PC-3 (cell line): ENCODE measurements at places on chromosomes 6 and 20. TPM values are rescaled to one million over a fixed set of nuclear protein-coding genes. Genes with fewer than 3 reads are reported as not detected.

DNA sequence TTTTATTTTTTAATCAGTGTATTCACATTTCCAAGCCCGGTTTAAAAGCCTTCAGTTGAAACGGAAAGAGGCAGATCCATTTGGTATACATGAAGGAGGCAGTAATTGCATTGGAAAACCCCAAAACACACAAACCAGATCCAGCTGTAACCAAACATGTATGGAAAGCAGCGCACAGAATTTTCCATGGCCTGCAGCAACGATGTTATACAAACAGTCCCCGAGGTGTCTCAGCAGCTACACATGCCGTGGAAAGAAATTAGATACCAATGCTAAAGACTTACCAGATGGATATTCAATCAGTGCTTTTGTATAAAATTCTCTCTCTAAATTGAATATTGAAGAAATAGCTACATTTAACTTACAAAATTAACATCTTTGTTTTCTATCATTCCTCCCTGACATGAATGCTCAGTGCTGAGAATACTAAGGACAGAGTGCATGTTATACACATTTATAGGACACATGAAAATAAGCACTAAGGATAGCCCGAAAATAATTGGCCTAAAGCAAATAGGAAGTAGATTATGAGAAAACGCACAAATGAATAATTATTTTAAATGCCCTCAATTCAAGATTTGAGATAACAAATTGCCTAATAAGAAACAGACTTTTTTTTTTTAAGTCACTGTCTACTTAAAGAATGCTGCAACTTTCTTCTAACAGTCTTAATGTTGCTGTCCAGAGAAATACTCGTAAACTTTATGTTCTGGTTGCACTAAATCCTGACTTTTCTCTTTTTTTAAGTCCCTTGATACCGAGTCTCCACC lies 713.1 kb downstream of the HDGFL1 start:
- H3K27ac ChIP-seq: no peak overlapping the region
- H3K4me1 ChIP-seq: no peaks in the 10 kb centered on the region

DNA sequence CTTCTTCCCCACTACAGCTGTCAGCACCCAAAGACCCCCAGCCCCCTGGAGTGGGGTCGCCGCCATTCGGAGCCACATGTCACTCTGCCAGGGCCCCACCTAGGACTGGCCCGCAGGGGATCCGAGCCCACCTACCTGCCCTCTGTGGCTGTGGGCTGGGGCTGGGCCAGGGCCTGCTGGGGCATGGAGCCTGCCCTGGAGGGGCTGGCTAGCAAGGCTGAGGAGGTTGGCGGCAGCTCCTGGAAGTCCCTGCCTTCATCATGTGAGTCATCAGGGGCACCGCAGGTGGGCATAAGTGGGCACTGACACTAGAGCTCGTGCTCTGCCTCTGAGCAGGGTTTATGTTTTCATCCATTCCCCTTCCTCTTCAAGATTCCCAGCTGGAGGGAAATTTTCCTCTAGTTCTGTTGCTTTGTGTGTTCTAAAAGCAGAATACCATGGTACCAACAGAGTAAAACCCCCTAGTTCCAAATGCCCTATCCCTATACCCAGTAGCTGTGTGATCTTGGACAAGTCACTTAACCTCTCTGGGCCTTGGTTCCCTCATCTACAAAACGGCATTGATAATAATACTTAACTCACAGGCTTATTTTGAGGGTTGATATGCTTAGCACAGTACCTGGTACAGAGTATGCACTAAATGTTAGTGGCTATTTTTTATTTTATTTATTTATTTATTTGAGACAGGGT lies 8.7 kb upstream of the FANCE start:
- no peak for DNase-seq
- no peaks in the 10 kb centered on the region for H3K27me3 ChIP-seq
- no peak overlapping the region for H3K27ac ChIP-seq
- H3K4me3 ChIP-seq: no peak overlapping the region

EFCAB8 gene
- total RNA-seq: not detected in 2 replicates

GRCh38 chr6:161033667-161034066 lies 42.1 kb downstream of the MAP3K4 start:
- no peak overlapping the region for H3K27ac ChIP-seq
- DNase-seq: no peak
- peaks cover 15% of the 10 kb centered on the region for H3K36me3 ChIP-seq
- H3K27me3 ChIP-seq: no peaks in the 10 kb centered on the region
- no peak overlapping the region for H3K4me3 ChIP-seq

DNA sequence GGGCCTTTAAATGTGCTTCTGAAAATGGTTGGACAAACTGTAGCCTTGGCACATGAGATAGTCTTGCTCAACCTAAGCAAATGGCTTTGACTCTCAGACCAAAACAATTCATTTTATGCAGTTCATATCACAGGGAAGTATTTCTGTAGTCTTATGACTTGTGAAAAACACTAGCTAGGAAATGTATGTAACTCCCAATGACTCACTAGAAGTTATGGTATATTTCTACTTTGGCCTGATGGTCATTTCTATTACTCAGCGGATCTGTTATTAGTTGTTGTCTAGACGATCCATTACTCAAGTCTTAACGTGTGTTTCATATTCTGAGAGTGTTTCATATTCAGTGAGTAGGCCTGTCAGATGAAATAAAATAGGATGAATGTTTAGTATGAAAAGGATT lies 1333.5 kb downstream of the KHDRBS2 start:
- H3K36me3 ChIP-seq: no peaks in the 10 kb centered on the region
- peak; percentile 25 for DNase-seq
- no peak overlapping the region for H3K4me3 ChIP-seq
- no peaks in the 10 kb centered on the region for H3K27me3 ChIP-seq
- H3K4me1 ChIP-seq: no peaks in the 10 kb centered on the region

DNA sequence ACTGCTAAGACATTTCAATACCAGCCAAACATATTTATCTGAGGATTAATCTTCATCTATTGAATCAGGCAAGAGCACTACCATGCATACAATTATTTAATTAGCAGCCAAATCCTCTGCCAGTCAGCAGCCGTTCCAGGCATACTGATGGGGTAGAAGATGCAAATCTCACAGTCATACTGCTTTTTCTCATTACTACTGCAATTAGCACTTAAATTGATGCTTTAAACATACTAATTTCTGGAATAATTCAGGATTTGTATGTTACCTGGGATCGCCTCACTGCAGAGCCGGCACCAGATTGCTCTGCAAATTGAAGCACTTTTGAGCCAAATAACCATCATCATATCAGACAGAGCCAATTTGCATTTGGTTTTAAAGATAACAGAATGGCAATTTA lies 49.9 kb upstream of the SIM1 start:
- no peak for DNase-seq
- H3K36me3 ChIP-seq: no peaks in the 10 kb centered on the region; the same call in 1 of the 2 replicates
- no peak overlapping the region for H3K27ac ChIP-seq
- no peak overlapping the region for H3K4me3 ChIP-seq
- H3K4me1 ChIP-seq: peaks cover 14% of the 10 kb centered on the region; the same call in 1 of the 2 replicates

SYNCRIP gene
- 63.8 and 76.6 TPM in 2 replicates for total RNA-seq

- H3K27me3 ChIP-seq: peaks cover 48% of the 10 kb centered on the region
- no peaks in the 10 kb centered on the region for H3K36me3 ChIP-seq
- no peak for DNase-seq
- H3K4me1 ChIP-seq: no peaks in the 10 kb centered on the region
- no peak overlapping the region for H3K27ac ChIP-seq
- no peak overlapping the region for H3K4me3 ChIP-seq
These were observed 204.5 kb downstream of the FNDC1 start for GRCh38 chr6:159373670-159374069.

MCHR2 gene
- not detected in 2 replicates for total RNA-seq

DNA sequence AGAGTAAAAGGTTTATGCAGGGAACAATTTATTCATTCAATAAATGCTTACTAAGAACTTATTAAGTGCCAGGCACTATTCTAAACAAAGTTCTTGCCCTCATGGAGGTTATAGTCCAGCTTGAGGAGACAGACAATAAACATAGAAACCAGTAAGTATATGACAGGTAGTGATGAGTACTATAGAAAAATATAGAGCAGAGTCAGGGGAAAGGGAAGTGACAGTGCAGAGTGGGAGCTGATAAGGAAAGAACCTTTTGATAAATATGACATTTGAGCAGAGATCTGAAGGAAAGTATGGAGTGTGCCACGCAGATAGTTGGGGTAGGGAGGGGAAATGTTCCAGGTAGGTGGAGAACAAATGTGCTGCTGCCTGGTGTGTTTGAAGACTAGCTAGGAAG lies 12.1 kb downstream of the ACSS2 start:
- no peak for DNase-seq
- H3K27me3 ChIP-seq: no peaks in the 10 kb centered on the region
- H3K4me3 ChIP-seq: no peak overlapping the region
- H3K36me3 ChIP-seq: peaks cover 10% of the 10 kb centered on the region
- H3K27ac ChIP-seq: no peak overlapping the region

- H3K4me1 ChIP-seq: peaks cover 5% of the 10 kb centered on the region; the same call in 1 of the 2 replicates
- no peak overlapping the region for H3K4me3 ChIP-seq
- H3K27ac ChIP-seq: no peak overlapping the region
- DNase-seq: no peak
These were observed 80.3 kb upstream of the AFDN start for GRCh38 chr6:167746390-167746907.

RIMS1 gene
- total RNA-seq: 0.51 and 0.81 TPM in 2 replicates

- H3K27ac ChIP-seq: peak overlapping the region; percentile 22
- H3K4me1 ChIP-seq: peaks cover 14% of the 10 kb centered on the region
- peak overlapping the region; percentile 83 for H3K4me3 ChIP-seq
- no peak for DNase-seq
- no peaks in the 10 kb centered on the region for H3K27me3 ChIP-seq
These were observed 665 bp downstream of the FASTKD5 start for GRCh38 chr20:3158968-3159431.

DNA sequence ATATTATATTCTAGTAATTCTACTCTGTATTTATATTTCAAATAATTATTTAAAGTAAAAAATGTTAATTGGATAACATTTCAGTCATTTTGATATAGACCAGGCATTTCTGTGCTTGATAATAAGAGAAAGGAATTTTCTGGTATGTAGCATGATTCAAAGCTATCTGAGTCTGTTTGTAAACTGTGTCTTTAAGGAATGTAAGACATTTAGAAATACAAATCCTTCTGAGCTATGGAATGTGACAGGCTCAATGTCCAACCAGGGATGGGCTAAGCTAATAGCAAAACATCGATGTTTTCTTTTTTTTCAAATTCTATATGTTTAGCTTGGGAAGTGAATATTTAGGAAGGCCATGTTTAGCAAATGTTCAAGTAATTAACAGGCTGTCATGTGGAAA lies 41.5 kb upstream of the FAM83B start:
- peaks cover 18% of the 10 kb centered on the region for H3K4me1 ChIP-seq
- DNase-seq: no peak
- H3K27ac ChIP-seq: no peak overlapping the region
- no peak overlapping the region for H3K4me3 ChIP-seq
- no peaks in the 10 kb centered on the region for H3K36me3 ChIP-seq
- H3K27me3 ChIP-seq: no peaks in the 10 kb centered on the region

DNA sequence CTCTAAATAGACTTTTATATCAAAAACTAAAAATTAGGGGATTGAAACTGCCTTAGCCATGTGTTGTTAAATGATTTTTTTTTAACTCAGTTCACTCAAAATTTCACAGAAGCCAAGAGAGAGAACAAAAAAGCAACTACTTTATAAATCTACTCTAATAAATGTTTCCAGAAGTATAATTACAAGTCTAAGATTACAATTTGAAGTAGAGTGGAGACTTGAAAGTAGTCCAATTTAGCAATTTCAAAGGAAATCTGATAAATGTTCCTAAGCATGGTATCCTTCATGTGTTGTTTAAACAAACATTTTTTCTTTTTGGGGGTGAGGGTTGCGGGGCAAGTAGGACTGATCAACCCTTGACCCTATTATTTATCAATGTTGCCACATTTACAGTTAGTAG lies 72.6 kb downstream of the PHIP start:
- no peaks in the 10 kb centered on the region for H3K4me1 ChIP-seq
- peaks cover 3% of the 10 kb centered on the region for H3K36me3 ChIP-seq
- no peaks in the 10 kb centered on the region for H3K27me3 ChIP-seq
- no peak overlapping the region for H3K27ac ChIP-seq
- H3K4me3 ChIP-seq: no peak overlapping the region

GRCh38 chr6:41682056-41682477 lies 43.8 kb downstream of the MDFI start:
- H3K36me3 ChIP-seq: no peaks in the 10 kb centered on the region
- DNase-seq: peak; percentile 90
- H3K27ac ChIP-seq: no peak overlapping the region
- no peaks in the 10 kb centered on the region for H3K4me1 ChIP-seq
- H3K27me3 ChIP-seq: no peaks in the 10 kb centered on the region
- no peak overlapping the region for H3K4me3 ChIP-seq

MPIG6B gene
- total RNA-seq: not detected in 2 replicates

GRCh38 chr6:124567401-124567800 lies 394.8 kb upstream of the RNF217 start:
- H3K27ac ChIP-seq: no peak overlapping the region
- H3K4me3 ChIP-seq: no peak overlapping the region
- no peaks in the 10 kb centered on the region for H3K27me3 ChIP-seq
- no peaks in the 10 kb centered on the region for H3K36me3 ChIP-seq
- DNase-seq: no peak

CCM2L gene
- not detected in 2 replicates for total RNA-seq

GJA10 gene
- total RNA-seq: not detected in 2 replicates

BIRC7 gene
- total RNA-seq: not detected in 2 replicates

GRCh38 chr20:21450572-21450971 lies 53.2 kb upstream of the NKX2-4 start:
- DNase-seq: peak; percentile 76
- H3K4me3 ChIP-seq: no peak overlapping the region
- peaks cover 4% of the 10 kb centered on the region; the same call in 1 of the 2 replicates for H3K4me1 ChIP-seq
- no peaks in the 10 kb centered on the region for H3K27me3 ChIP-seq
- H3K36me3 ChIP-seq: no peaks in the 10 kb centered on the region
- no peak overlapping the region for H3K27ac ChIP-seq

SPAG4 gene
- total RNA-seq: 7.9 and 9.7 TPM in 2 replicates

GRCh38 chr6:83442752-83443151 lies 11.9 kb upstream of the ME1 start:
- no peaks in the 10 kb centered on the region for H3K36me3 ChIP-seq
- peak overlapping the region; percentile 18; the same call in 1 of the 2 replicates for H3K27ac ChIP-seq
- H3K4me3 ChIP-seq: no peak overlapping the region
- DNase-seq: no peak

GRCh38 chr20:44496976-44497375 lies 21.3 kb downstream of the TTPAL start:
- H3K27me3 ChIP-seq: no peaks in the 10 kb centered on the region
- peaks cover 50% of the 10 kb centered on the region for H3K36me3 ChIP-seq
- peak; percentile 98 for DNase-seq
- peak overlapping the region; percentile 20; the same call in 1 of the 2 replicates for H3K4me3 ChIP-seq
- H3K4me1 ChIP-seq: peaks cover 50% of the 10 kb centered on the region

GRCh38 chr20:37521061-37521771 lies at the start of gene NNAT:
Gene NNAT (plus strand): TSS chr20:37521250. CDS start chr20:37521332, 82 bp downstream.
- peaks cover 34% of the 10 kb centered on the region for H3K4me1 ChIP-seq
- no peak for DNase-seq
- H3K36me3 ChIP-seq: peaks cover 19% of the 10 kb centered on the region
- H3K4me3 ChIP-seq: no peak within 1 kb of the TSS
- no peaks in the 10 kb centered on the region for H3K27me3 ChIP-seq
